NCI-H187 (cell line): ENCODE measurements at places on chromosomes 2 and 18.

- DNase-seq = no peak
These were observed 26.4 kb downstream of the TMEM131 start for GRCh38 chr2:97969081-97970067.

- no peak for DNase-seq
These were observed 14.0 kb downstream of the ANXA4 start for GRCh38 chr2:69755862-69756467.

GRCh38 chr2:135785032-135785431 is 43.4 kb downstream of the UBXN4 start:
- DNase-seq = no peak

DNA sequence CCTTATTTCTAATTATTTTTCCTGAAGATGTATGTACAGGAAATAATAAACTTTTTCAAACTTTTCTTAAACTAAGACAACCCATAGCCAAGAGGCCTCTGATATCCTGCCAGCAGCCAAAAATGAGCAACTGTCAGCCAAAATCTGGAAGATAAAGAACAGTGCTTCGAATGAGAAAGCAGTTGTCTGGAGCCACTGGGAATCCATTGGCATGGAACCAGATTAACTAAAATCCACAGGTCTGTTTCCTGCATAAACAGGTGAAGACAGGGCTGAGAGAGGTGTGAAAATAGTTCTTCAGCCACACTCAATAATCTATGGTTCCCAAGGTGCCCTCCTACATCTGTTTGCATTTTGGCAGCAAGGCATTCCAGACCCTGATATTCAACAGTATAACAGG is 1076.7 kb upstream of the PIK3C3 start:
- no peak for DNase-seq
